B cell (primary cell): ENCODE measurements at places on chromosomes 16 and 17.

- DNase-seq, result no peak
Observed at GRCh38 chr16:86874141-86874540, 295.8 kb downstream of the FOXL1 start.

GRCh38 chr17:75500419-75501216 lies 14.7 kb downstream of the CASKIN2 start:
- DNase-seq, result no peak

GRCh38 chr17:66579556-66579955 lies 255.4 kb upstream of the CACNG5 start:
- no peak for DNase-seq

- no peak for DNase-seq
Observed at GRCh38 chr17:73754886-73755400, 110.7 kb upstream of the SDK2 start.

DNA sequence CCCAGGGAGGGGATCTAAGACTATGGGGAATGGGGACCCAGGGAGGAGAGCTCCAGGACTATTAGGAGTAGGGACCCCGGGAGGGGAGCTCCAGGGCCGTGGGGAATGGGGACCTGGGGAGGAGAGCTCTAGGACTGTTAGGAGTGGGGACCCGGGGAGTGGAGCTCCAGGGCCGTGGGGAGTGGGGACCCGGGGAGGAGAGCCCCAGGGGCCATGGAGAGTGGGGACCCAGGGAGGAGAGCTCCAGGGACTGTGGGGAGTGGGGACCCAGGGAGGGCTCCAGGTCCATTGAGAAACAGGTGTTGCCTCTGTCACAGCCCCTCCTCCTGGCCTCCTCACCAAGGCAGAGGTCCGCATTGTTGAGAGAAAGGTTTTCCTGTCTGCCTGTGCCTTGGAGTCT lies 16.0 kb downstream of the MPRIP start:
- DNase-seq, result no peak

DNA sequence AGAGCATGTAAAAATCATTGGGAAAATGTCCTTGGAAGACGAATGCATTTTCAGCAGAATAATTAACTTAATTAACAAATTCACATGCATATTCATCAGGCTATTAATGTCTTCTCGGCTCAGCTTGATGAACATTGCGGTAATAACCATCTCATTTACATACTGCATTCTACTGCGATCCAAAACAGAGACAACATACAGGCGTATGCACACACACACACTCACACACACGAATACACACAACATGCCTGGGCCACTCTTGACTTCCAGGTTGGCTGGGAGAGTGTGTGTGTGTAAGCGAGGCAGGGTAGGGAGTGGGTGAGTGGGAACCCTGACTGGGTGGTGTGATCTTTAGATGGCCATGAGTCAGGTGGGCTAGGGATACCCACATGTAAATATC lies 44.7 kb downstream of the NEUROD2 start:
- DNase-seq, result no peak

DNA sequence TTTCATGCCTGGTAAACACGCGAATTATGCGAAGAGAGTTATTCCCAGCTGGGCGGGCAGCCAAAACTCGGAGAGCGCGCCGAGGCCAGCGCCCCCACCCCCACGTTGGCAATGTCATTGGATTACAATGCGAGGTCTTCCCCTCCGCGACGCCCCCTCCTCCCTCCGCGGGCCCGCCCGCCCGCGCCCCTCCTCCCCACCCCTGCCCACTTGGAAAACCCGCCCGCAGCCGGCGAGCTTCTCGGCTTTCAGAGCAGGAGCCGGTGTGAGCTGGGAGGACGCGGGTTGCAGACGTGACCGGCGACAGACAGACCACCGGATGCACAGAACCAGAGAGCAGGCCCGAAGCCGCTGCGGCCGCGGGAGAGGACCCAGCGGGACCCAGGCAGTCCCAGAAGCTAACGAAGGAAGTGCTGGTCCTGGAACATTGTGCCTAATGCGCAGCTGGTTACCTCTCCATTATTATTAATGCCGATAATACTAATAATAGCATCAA lies 4.0 kb downstream of the NOG start:
- no peak for DNase-seq

GRCh38 chr16:54193665-54194333 lies 92.8 kb downstream of the IRX3 start:
- peak; percentile 9 for DNase-seq

GRCh38 chr16:12158428-12158827 lies 181.9 kb downstream of the SNX29 start:
- no peak for DNase-seq

DNA sequence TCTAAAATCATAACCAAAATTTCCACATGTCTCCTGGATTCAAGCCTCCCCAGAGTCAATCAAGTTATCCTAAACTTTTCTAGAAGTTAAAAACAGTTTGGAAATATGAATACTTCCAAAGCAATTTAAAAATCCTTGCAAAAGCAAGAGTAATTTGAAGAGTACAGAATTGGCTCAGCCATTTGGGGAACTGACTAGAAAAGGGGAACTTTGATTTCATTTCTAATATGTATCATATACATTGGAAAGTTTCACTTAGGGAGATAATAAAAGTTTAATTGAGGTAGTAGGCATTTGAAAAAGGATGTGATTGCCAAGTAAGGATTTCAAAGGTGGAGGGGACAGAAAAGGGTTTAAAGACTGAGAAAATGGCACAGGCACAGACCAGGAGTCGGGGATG lies 9.0 kb upstream of the SLFN12L start:
- no peak for DNase-seq

- no peak for DNase-seq
Observed at GRCh38 chr17:13864521-13864920, 204.8 kb upstream of the COX10 start.

DNA sequence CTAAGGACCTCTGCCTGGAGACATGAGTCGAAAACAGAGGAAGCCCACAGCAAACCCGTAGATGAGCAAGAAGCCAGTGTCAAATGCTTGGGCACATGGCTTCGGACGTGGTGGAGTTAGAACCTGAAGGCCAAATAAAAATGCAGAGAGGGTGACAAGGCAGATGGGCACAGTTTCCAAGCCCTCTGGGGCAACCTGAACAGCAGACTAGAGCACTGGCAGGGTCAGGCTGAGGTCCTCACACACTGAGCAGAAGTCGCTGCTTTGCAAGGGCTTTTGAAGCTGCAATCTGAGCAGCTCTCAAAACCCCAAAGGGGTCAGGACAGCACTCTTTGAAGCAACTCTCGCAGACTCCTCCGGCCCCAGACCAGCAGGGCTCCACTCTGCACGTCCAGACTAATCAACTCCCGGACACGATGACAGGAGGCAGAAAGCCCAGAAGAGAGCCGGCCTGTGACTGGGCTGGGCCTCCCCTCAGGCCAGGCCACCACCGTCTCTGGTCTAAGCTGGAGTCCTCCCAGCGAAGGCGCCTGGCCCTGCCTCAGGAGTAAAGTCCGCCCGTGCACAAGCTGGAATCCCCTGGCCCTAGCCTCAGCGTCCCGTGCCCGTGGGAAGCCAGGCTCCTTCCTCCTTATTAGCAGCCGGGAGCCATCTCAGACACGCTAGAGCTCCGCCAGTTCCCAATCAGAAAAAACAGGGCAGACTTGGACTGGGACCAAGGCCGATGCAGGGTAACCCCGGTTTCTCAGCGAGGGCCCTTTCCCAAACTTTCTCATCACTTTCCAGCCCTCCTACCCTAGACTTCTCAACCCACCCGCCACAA lies 924 bp downstream of the SMARCD2 start:
- peak; percentile 37 for DNase-seq

DNA sequence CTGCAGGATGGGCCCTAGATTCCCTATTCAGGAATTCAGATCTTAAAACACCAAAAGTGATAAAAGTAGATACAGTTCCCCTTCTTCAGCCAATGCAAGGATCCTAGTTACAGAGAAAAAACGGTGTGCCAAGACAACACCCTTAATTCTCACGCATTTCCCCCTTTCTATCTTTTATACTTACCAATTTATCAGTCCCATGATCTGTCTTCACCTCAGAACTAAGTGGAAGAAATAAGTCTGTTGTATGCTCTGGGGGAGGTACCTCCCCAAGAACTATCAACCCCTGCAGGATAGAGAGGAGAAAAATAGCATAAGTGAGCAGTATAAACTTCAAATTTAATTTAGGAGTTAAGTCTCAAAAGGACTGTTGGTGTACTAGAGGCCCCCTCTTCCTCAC lies 83.2 kb downstream of the STH start:
- no peak for DNase-seq

DNA sequence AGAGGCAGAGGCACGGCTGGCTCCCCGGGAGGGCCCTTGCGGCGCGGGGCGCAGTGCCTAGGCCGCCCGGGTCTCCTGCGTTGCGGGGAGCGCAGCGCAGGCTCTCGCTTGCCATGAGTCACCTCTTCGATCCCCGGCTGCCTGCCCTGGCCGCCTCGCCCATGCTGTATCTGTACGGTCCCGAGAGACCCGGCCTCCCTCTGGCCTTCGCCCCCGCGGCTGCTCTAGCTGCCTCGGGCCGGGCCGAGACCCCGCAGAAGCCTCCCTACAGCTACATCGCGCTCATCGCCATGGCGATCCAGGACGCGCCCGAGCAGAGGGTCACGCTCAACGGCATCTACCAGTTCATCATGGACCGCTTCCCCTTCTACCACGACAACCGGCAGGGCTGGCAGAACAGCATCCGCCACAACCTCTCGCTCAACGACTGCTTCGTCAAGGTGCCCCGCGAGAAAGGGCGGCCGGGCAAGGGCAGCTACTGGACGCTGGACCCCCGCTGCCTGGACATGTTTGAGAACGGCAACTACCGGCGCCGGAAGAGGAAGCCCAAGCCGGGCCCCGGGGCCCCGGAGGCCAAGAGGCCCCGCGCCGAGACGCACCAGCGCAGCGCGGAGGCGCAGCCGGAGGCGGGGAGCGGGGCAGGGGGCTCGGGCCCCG lies 390 bp downstream of the FOXL1 start:
- no peak for DNase-seq

DNA sequence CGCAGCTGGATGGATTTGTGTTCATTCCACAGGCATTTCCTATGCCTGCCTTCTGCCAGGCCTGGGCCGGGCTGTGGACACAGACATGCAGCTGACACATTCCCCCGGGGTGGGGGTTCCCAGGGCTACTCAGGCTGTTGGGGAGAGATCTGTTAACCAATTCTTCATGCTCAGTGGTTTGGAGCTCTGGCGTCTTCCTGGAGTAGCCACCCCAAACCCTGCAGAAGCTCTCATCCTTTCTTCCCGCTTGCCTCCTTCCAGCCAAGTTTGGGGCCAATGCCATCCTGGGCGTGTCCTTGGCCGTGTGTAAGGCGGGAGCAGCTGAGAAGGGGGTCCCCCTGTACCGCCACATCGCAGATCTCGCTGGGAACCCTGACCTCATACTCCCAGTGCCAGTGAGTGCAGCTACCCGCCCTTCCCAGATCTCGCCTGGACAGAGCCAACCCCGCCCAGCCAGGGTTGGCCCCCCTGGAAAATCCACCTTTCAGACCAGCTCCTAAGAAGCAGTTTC lies 2.6 kb downstream of the ENO3 start:
- no peak for DNase-seq

DNA sequence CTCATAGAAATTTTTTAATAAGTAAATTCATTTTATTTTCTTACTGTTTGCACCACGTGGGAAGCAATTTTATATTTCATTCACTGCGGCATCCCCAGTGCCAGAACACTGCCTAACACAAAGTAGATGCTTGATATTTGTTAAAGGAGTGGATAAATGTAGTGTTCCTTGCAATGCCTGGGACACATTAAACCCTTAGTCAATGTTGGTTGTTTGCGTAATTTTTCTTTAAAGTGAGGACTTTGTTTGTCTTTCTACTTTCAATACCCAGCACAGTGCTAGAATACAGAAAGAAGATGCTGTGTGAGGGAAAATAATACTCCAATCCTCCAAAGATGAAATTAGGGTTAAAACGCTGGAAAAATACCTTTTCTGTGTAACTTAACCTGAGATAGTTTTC lies 299.3 kb downstream of the MAP2K6 start:
- DNase-seq, result no peak

DNA sequence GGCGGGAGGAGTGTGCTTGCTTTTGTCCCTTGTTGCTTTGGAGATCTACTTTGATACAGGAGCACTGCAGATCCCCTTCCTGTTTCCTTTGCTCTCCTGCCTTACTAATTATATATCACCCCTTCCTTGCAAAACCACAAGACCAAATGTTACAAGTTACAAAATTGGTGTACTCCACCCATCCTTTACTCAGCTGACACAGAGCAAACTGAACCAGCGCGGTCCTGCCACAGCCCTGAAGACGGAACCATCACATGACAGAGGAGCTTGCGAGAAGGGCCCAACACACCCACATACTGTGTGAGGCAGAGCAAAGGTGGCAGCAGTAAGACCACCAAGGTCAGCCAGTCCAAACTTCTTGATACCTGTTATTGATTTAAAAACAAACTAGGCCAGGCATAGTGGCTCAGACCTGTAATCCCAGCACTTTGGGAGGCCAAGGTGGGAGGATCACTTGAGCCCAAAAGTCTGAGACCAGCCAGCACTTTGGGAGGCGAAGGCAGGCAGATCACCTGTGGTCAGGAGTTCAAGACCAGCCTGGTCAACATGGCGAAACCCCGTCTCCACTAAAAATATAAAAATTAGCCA lies 33.2 kb downstream of the CYTH1 start:
- DNase-seq, result peak; percentile 84

DNA sequence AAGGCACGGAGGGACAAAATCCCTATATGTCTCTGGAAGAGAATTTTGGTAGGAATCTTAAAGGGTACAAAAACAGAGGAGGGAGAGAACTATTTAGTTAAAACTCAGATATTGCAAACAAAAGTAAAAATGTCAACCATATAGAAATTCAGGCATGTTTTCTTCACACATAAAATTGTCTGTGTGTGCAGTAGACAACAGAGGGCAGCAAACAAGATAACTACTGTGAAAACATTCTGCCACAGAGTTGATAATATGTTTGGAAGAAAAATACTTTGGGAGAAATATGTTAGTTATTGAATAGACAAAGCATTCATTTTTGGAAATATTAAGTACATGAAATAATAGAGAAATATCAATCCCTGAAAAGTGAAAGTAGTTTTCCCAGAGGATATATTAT lies 56.2 kb downstream of the SNX11 start:
- DNase-seq, result no peak

GRCh38 chr16:88430524-88431446 lies 22.3 kb upstream of the ZFPM1 start:
- peak; percentile 75 for DNase-seq

- DNase-seq, result no peak
Observed at GRCh38 chr17:77346765-77347164, 206.0 kb downstream of the SEC14L1 start.

DNA sequence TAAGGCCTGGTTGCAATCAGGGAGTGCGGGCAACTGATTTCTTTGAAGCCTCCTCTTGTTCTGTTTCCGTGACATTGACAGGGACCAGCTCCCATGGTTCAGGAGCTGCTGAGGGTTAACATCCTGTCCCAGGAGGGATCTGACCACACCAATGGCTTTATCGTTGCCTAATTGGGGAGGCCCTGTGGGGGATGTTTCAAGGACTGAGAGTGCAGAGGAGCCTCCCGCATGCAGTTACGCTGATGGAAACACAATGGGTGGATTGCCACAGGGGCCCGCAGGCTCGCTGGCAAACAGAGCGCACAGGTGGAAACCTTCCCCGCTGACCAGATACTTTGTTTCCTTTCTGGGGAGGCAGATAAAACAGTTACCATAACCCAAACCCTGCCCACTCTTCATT lies 23.8 kb upstream of the ABCC1 start:
- DNase-seq, result no peak
